Stimulated activated CD8-positive, alpha-beta memory T cell treated with anti-CD3 and anti-CD28 coated beads, Interleukin-4, amount 100 ng/mL, for 1 hour (primary cell): ENCODE measurements at places on chromosomes 4 and X.

GRCh38 chr4:14918336-14918735 is 83.9 kb upstream of the CPEB2 start:
- no peak for DNase-seq

DNA sequence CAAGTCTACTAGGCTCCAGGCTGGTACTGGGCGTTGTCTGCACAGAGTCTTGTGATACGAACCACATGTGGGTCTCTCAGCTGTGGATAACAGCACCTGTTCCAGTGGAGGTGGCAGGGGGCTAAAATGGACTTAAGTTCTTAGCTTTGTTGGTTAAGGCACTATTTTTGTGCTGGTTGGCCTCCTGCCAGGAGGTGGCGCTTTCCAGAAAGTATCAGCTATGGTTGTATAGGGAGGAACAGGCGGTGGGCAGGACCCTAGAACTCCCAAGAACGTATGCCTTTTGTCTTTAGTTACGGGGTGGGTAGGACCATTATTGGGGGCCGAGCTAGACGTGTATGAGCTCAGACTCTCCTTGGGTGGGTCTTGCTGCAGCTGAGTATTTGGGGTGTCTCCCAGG is 1138.4 kb downstream of the PCDH19 start:
- DNase-seq = no peak

- no peak for DNase-seq
Measured at GRCh38 chr4:22071749-22072148, 123.2 kb upstream of the KCNIP4 start.

DNA sequence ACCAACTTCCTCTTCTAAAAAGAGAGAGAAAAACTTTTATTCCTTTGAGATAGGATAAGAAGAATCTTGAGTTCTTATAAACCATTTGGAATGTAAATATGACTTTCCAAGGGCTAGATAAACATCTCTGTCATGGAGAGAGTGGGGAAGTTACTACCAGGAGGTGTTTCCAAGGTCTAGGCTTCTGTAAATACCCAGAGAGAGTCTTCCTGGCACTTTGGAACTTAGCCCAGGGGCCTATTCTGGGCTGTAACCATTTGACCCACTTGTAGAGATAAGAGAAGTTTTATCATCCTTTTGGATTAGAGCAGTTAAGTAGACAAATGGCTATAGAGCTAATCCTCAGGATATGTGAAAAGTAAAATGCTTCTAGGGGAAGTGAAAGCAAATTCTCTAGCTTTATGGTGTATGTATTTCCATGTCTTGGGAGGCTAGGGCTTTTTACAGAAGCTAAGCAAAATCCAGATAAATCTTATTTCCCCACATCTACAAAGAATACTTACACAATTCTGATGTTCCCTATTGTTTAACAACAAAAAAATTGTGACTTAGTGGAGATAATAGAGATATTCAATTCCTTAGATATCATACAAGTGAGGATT is 51.1 kb downstream of the MCUB start:
- no peak for DNase-seq

DNA sequence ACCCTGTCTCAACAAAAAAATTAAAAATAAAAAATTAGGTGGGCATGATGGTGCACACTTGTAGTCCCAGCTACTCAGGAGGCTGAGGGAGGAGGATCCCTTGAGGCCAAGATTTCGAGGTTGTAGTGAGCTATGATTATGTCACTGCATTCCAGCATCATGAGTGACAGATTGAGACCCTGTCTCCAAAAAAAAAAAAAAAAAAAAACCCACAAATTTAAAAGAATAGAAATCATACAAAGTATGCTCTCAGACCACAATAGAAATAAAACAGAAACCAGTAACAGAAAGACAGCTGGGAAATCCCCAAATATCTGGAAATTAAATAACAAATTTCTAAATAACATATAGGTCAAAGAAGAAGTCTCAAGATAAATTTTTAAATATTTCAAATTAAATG is 81.0 kb upstream of the HUWE1 start:
- no peak for DNase-seq

- no peak for DNase-seq
Measured at GRCh38 chr4:104649631-104650030, 154.9 kb upstream of the CXXC4 start.

DNA sequence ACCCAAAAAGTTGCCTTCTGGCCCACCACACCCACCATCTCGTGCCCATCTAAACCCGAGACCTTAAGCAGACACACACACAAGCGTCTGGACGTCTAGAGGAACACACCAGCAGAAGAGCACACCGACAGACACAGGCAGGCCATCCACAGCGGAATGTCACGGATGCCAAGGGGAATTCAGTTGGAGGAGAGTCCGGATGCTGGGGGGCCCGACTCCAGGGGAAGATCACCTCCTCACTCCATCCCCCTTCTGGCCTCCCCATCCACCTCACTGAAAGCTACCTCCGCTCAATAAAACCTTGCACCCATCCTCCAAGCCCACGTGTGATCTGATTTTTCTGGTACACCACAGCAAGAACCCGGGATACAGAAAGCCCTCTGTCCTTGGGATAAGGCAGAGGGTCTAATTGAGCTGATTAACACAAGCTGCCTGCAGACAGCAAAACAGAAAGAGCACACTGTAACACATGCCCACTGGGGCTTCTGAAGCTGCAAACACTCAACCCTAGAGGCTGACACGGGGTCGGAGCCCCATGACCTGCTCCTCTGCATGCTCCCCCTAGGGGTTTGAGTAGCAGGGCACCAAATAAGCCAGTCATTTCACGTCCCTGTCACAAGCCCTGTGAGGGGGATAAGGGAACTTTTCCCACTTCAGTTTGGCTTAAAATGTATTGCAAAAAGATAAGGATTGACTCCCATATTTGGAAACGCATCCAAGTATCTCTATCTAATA is 339.6 kb upstream of the PCDH10 start:
- no peak for DNase-seq

GRCh38 chr4:37365888-37366287 is 121.3 kb downstream of the NWD2 start:
- no peak for DNase-seq

- no peak for DNase-seq
Measured at GRCh38 chr4:156329779-156330178, 376.1 kb upstream of the CTSO start.

DNA sequence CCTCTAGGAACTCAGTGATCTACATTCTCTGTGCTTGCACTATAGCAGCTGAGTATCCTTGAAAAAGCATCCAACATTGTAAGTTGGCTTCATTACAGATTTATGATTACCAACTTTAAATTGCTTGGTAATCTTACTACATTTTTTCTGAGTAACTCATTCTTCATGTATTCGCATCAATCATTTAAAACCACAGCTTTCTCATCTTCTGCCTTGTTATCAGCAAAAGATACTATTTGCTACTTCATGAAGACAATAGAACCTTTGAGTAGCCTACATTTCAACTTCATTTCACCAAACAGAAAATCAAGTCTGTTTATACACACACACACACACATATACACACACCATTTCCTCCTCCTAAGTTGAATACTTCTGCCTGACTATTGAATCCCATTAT is 6.2 kb upstream of the DCAF8L2 start:
- no peak for DNase-seq

DNA sequence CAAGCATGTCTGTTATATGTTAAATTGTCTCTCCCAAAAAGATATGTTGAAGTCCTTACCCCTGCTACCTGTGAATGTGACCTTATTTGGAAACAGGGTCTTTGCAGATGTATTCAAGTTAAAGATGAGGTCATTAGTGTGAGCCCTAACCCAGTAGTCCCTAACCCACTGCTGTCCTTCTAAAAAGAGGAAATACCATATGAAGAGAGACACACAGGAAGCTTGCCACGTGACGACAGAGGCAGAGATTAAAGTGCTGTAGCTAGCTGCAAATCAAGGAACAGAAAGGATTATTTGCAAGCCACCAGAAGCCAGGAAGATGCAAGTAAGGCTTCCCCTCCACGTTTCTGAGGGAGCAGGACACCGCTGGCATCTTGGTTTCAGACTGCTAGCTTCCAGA is 150.1 kb downstream of the HNRNPD start:
- DNase-seq = no peak
